ENCODE measurements at places on chromosomes 11 and 22.
A peak's percentile ranks its signal among the peaks of the same experiment; 100 is the strongest.

GRCh38 chr11:102318469-102318868 is 1.2 kb downstream of the BIRC3 start:
- peak; percentile 30 for DNase-seq

- no peak for DNase-seq
These were observed at the start of gene ABCG4 for GRCh38 chr11:119149018-119149785. Gene ABCG4, plus strand, starts transcription at chr11:119149052. Its CDS starts 914 bp downstream, at chr11:119149966.

GRCh38 chr22:42427167-42427566 is 5.0 kb downstream of the NFAM1 start:
- DNase-seq, result no peak

- no peak for DNase-seq
These were observed 37.5 kb downstream of the ATG16L2 start for GRCh38 chr11:72851726-72852125.

- no peak for DNase-seq
These were observed 176.6 kb downstream of the GRIK4 start for GRCh38 chr11:120688163-120688562.

GRCh38 chr22:33535937-33536875 is 384.1 kb downstream of the LARGE1 start:
- no peak for DNase-seq

DNA sequence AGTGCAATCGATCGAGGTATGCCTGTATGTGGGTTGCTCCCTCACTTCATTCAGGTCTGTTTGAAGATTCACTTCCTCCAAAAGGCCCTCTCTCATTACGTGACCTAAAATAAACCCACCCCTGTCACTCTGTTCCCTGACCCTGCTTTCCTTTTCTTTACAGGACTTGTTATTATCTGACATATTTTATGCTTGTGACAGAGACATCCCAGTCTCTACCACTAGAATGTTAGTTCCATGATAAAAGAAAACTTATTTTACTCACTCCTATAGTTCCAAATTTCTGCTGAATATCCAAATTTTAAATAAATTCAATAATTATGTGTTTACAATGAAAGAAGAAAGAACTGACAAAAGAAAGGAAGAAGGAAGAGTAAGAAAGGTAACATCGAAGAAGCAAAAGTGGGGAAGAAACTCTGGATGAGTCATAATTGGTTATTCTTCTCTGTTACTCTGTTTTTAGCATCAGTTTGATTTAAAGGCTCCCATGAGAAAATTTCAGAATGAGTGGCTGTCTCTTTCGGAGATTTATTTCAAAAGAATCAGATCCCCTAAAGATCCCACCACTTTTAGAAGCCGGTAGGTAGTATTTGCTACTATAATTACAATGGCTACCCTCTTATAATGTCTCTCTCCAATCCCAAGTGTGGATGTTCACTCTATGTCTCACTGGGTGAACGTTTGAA is 33.5 kb downstream of the ENTHD1 start:
- DNase-seq, result no peak

- DNase-seq, result peak; percentile 50
These were observed 105.7 kb upstream of the ANO1 start for GRCh38 chr11:69972351-69972802.

DNA sequence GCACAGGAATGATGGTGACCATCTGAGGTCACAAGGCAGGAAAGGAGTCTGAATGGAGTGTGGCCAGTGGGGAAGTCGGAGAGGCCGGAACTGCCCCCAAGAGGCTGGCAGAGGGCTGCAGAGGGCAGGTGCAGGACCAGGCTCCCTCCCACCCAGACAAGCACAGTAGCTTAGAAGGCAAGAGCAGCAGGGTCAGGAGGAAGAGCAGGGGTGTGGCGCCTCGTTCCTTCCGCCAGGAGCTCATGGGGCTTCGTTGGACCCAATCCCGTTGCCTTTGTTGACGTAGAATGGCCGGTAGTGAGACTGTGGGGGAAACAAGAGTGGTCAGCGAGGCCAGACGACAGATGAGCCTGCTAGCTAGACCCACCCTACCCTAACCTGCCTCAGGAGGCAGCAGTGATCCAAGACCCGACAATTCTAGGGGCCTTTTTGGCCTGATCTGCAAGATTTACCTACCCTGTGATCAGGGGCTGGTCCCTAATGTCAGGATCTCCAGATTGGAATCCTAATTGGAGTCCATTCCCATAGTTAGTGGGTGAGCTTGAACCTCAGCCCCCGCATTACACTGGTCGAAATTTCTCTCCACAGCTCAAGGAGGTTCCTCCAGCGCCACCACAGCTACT is 25.6 kb downstream of the TRIM29 start:
- DNase-seq, result no peak

DNA sequence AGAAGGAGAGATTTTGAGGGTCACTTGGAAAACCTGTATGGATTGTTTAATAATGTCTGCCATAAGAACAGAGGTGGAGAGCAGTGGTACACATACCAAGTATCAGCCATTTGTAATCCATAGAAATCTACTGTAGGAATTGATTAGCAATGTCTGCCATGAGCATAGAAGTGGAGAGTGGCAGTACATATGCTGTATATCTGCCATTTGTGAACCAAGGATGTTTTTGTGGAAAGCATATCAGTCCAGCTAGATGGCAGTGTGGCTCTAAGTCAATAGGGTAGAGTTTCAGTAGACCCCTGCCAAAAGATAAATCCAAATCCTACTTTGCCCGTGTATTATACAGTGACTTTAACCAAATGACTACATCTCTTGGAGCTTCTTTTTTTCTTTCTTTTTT is 82.9 kb upstream of the SEZ6L start:
- DNase-seq, result no peak

- DNase-seq, result peak; percentile 65
These were observed 912.8 kb downstream of the DLG2 start for GRCh38 chr11:84714316-84714780.

DNA sequence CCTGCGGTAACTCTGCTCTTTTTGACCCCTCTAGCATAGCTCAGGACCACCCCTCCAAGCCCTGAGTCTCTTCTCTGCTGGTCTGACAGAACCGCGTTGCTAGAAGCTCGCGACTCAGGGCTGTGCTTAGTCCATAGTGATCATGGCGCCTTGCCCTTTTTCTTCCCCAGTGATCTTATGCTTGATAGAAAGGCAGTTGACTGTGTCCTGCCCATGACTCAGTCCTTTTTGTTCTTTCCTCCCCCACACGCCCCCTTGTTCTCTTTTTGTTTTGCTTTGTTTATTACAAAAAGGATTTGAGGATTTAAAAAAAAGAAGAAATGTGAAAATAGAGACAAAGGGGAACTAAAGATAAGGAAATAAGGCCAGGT is 17.5 kb downstream of the IL17RA start:
- no peak for DNase-seq

- no peak for DNase-seq
These were observed 367 bp downstream of the HPS5 start for GRCh38 chr11:18321578-18321968.

GRCh38 chr22:41524809-41525449 is 19.3 kb downstream of the POLR3H start:
- DNase-seq, result peak; percentile 38

DNA sequence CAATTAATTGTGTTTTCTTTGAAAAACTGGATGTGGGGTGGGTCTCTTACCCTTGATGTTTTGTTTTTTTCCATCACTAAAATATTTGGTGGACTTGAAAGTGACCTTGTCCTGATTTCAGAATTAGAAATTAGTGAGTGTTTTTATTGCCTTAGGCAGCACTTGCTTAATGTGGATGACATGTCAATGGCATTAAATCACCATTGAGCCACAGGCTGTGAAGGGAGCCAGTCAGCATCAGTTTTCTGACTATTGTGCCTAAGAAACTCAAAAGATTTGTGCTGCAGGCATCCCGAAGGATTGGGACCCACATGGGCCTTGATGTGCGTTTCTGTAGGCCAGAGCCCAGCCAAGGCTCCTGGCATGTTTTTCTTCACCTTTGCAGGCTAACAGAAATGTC is 53.8 kb downstream of the SWAP70 start:
- no peak for DNase-seq

- no peak for DNase-seq
These were observed 61.1 kb downstream of the DEPDC5 start for GRCh38 chr22:31814942-31815341.

GRCh38 chr11:83464160-83464944 is 178.2 kb upstream of the CCDC90B start:
- DNase-seq, result no peak

GRCh38 chr11:74639533-74639932 is 47.2 kb downstream of the POLD3 start:
- DNase-seq, result no peak

- no peak for DNase-seq
These were observed 47.9 kb upstream of the FLI1 start for GRCh38 chr11:128645968-128646367.

DNA sequence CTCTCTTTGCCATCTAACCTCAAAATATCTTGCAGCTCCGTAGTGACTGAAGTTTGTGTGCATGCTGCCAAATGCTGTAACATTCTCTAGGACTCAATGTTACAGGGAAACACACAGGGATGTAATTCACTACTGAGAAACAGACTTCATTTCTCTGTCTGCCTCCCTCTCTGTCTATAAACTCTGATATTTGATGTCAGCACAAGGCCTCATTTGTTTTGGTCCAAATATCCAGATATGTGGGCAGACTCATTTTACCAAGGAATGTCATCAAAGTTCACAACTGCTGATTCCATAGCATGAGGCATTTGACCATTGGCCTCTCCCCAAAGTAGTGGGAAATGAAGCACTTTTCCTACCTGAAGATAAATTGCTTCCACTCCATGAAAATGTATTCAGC is 2.5 kb upstream of the PRRG4 start:
- DNase-seq, result no peak

DNA sequence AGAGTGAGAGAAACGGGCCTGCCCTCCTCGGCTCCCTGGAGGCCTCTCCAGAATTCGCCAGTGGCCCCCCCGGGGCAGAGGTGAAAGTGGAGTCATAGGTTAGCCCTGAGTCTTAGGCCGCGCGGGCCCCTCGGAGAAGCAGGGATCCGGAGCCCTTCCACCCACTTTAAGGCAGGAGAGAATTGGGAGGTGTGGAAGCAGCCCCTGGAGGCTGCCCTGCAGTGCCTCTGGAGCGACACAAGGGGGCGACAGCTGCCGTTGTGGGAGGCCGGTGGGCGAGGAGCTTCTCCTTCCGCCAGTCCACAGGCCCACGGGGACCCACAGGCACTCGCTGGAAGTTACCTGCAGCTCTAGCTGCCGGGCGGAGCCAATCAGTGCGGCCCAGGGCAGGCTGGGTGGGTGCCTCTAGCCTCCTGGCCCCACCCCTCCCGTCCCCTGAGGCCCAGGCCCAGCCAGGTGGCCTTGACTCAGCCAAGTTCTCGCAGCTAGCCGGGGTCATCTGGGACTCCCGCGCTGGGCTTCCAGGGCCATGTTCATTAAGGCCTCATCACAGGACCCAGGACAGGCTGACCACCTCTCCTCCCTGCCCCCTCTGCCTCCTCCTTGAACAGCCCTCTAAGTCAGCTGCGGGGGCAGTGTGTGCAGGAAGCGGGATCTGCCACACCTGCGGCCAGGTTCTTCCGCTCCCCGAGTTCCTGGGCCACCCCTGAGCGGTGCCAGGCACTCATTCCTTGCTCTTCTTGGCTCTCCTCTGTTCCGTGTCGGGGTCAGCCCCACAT is 5.0 kb downstream of the DGKZ start:
- peak; percentile 41 for DNase-seq

GRCh38 chr11:72426103-72426757 is 8.1 kb downstream of the CLPB start:
- DNase-seq, result no peak

DNA sequence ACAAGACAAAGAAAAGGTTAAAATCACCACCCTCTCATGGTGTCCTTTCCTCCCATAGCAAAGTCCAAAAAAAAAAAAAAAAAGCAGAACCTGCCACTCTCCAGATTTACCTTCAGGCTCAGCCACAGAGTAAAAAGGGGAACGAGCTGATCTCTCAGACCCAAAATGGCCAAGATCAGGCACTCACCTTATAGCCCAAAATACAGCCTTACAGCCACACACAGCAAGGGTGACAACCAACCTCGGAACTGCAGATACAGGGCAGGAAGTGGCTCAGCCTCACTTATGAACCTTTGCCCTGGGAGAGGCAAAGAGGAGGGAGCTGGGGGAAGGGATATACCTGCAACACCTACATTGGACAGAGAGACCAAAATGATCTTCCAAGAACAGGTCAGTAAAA is 4.5 kb downstream of the FHIP1B start:
- DNase-seq, result peak; percentile 80

- DNase-seq, result no peak
These were observed 93.9 kb downstream of the YAP1 start for GRCh38 chr11:102204174-102204573.

GRCh38 chr11:98734686-98735085 is 286.1 kb upstream of the CNTN5 start:
- DNase-seq, result no peak

DNA sequence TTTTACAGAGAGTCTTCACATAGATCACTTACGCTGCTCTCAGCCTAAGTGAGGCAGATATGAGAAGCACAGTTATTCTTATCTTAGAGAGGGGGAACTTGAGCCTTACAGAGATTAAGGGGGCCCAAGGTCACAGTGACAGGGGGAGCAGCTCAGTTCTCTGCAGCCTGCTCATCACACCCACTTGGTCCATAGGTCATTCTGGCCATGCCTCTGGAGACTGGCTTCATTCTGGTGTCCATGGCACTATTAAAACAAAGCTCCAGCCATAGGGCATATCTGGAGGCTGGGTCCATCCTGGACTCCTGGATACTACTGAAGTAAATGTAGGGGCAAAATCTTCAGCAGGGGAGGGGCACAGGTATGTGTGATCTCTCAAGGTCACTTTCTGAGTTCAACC is 5.9 kb downstream of the SLC5A4 start:
- DNase-seq, result no peak

- DNase-seq, result no peak
These were observed 31.4 kb downstream of the NUMA1 start for GRCh38 chr11:72048766-72049460.

- no peak for DNase-seq
These were observed 73.3 kb downstream of the ENTHD1 start for GRCh38 chr22:39820256-39820655.

DNA sequence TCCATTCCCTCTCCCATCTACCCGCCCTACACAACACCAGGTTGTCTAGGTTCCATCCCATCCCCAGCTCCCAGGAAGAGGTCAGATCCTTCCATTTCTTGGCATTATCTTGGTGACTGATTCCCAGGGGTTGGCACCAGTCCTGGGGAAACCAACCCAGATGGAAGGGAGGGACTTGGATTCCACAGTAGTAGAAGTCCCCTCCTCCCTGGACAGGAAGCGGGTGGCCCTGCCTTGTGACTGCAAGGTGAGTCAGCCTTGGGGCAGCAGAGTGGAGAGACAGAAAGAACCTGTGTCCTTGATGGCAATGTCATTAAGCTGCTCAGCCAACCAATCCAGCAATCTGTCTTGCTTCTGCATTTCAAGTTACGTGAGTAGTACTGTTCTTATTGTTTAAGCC is 26.5 kb downstream of the SYT13 start:
- DNase-seq, result peak; percentile 81

- DNase-seq, result no peak
These were observed 7.6 kb downstream of the RNH1 start for GRCh38 chr11:499201-500076.

Measured in transverse colon (tissue), 4 donors.